Left lung (tissue), 14 donors: ENCODE measurements at places on chromosomes 12 and 14.
A peak's percentile ranks its signal among the peaks of the same experiment; 100 is the strongest.

- H3K36me3 ChIP-seq: peaks cover 68% of the 10 kb centered on the region
- H3K4me3 ChIP-seq: no peak overlapping the region
- no peak overlapping the region for H3K27ac ChIP-seq
Observed at GRCh38 chr14:75032939-75033338, 18.3 kb downstream of the MLH3 start.

GRCh38 chr14:88202286-88202685 is 120.8 kb downstream of the KCNK10 start:
- H3K27me3 ChIP-seq: peaks cover 16% of the 10 kb centered on the region
- H3K4me1 ChIP-seq: no peaks in the 10 kb centered on the region
- no peaks in the 10 kb centered on the region for H3K36me3 ChIP-seq
- DNase-seq: no peak
- no peak overlapping the region for H3K4me3 ChIP-seq

DNA sequence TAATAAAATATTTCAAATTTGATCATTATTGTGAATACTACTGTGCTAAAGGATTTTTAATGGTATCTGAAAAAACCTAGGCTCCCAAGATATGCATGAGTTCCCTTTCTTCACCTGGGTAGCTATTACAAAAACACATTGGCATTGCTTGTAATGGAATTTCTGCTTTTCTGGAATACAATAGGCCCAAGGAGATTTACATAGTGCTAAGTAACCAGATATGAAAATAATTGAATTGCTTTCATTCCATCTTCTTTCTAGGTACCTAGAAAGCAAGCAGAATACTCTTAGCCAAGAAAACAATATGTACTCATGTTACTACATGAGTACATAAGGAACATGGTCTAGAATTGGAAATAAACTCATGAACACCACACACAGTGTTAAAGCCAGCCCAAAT is 291.9 kb downstream of the KCNC2 start:
- no peak for DNase-seq
- no peaks in the 10 kb centered on the region for H3K4me1 ChIP-seq
- no peaks in the 10 kb centered on the region for H3K36me3 ChIP-seq

DNA sequence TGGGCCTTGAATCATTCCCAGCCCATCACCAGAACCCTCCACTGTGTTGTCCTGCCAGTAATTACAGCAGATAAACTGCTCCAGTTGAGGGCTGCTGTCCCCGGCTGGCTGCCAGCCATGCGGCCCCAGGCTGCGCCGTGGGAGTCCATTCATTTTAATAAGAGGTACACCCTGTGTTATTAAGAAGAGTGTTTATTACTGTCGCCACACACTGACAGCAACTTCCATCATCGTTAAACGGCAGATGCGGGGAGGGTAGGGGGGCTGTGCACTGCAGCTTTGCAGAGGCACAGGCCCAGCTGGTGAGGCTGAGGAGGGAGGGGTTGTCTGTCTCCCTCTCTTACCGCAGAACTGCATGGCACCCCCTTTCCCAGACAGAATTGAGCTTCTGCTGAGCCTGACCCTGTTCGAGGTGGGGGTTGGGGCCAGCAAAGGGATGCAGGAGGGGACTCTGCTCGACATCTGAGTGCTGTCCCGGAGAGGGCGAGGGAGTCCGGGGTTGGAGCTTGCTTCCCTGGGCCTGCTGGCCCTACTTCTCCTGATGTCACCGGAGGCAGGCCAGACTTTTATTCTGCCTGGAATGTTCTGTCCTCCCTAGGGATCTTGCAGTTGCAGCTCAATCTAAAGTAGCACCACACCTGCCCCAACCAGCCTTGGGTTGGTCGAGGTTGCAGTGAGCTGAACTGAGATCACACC is 33.8 kb upstream of the GPATCH2L start:
- no peak overlapping the region for H3K4me3 ChIP-seq
- H3K27me3 ChIP-seq: no peaks in the 10 kb centered on the region
- H3K36me3 ChIP-seq: no peaks in the 10 kb centered on the region
- no peaks in the 10 kb centered on the region for H3K4me1 ChIP-seq
- H3K27ac ChIP-seq: no peak overlapping the region

- DNase-seq: no peak
- H3K36me3 ChIP-seq: no peaks in the 10 kb centered on the region
- H3K27me3 ChIP-seq: no peaks in the 10 kb centered on the region
- H3K4me3 ChIP-seq: no peak overlapping the region
Observed at GRCh38 chr12:101527682-101528081, 52.5 kb downstream of the SPIC start.

- H3K4me1 ChIP-seq: no peaks in the 10 kb centered on the region
- no peaks in the 10 kb centered on the region for H3K27me3 ChIP-seq
- DNase-seq: no peak
- H3K27ac ChIP-seq: no peak overlapping the region
Observed at GRCh38 chr14:102691763-102692162, 85.5 kb upstream of the TRAF3 start.

- H3K4me3 ChIP-seq: no peak overlapping the region
- H3K27ac ChIP-seq: peak overlapping the region; percentile 37
- H3K27me3 ChIP-seq: no peaks in the 10 kb centered on the region
- H3K36me3 ChIP-seq: no peaks in the 10 kb centered on the region
Observed at GRCh38 chr12:116123451-116124258, 153.8 kb downstream of the MED13L start.

DNA sequence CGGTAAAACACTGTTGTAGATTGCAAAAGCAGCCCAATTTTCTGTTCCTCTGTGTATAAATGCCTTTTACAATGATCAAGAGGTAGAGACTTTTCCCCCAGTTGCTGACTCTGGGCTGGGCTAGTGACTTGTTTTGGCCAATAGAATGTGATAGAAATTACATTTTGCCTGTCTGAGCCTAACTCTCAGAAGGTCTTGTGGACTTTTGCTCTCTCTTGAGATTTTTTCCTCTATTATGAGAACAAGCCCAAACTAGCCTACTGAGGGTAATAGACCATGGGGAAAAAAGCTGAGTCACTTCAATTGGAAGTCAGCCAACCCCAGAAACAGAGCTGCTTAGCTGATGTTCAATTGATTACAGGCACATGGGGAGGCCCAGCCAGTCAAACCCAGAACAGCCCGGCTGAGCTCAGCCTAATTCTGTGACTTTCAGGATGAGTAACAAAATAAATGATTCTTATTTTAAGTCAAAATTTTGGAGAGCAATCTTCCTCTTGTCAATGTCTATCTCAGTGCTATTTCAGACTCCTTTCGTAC is 61.4 kb downstream of the MYF5 start:
- H3K4me3 ChIP-seq: no peak overlapping the region
- H3K4me1 ChIP-seq: no peaks in the 10 kb centered on the region
- H3K27ac ChIP-seq: peak overlapping the region; percentile 48
- no peaks in the 10 kb centered on the region for H3K36me3 ChIP-seq
- DNase-seq: peak; percentile 53

GRCh38 chr12:110079477-110080400 is 31.4 kb upstream of the C12orf76 start:
- H3K27me3 ChIP-seq: no peaks in the 10 kb centered on the region
- no peaks in the 10 kb centered on the region for H3K36me3 ChIP-seq
- H3K27ac ChIP-seq: peak overlapping the region; percentile 57

- no peak for DNase-seq
- H3K4me3 ChIP-seq: no peak overlapping the region
- H3K4me1 ChIP-seq: peaks cover 17% of the 10 kb centered on the region
- H3K36me3 ChIP-seq: no peaks in the 10 kb centered on the region
- H3K27me3 ChIP-seq: no peaks in the 10 kb centered on the region
- no peak overlapping the region for H3K27ac ChIP-seq
Observed at GRCh38 chr12:40168001-40168400, 56.8 kb upstream of the LRRK2 start.

DNA sequence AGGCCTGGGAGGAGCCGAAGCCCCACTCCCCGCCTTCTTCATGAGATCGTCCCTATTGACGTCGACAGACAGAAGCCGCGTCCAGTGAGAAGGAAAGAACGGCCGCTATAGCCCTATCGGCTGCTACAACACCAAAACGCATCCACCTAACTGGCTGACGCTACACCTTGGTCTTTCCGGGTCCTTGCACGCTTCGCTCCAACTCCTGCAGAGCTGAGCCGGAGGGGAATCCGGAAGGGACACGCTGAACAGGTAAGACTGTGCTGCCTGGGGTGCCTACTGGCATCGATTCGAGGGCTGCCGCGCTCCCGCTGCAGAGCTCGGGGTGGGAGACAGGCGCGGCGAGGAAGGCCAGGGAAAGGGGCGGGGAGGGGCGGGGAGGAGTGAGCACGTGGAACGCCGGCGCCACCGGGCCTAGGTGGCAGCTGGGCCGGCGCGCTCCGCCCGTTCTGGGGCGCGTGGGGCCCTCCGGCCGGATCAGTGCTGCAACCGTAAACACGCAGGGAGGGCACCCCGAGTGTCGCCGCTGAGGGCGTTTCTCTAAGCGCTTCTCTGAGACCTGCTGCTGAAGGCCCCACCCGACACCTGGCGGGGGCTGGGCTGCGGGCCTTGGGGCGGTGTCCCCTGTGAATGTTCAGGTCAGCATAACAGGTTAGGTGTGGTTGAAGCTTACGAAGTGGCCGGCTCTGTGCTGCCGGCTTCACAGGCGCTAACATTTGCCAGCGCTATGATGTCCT is at the start of gene DCAF4:
TSS of gene DCAF4 (plus strand) at position 173 of the 737 bp plus-strand sequence. CDS start 11,515 bp downstream, outside the sequence.
- DNase-seq: peak; percentile 98
- peaks cover 18% of the 10 kb centered on the region for H3K4me1 ChIP-seq
- H3K27ac ChIP-seq: peak within 1 kb of the TSS; percentile 73

DNA sequence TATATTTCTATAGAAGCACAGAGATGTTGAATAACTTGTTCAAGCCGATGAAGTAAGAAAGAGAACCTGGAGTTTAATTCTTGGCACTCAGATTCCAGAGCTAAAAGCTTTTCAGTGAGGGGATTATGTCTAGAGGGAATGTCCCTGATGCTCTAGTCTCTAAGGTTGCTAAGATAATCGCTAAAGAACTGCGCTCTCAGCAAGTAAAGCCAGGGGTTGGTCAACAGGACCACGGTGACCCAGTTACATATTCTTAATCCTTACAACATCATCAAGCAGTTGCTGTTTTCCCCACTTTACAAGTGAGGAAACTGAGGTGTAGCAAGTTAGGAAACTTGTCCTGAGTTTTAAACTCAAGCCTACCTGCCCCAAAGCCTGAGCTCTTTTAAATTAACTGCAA is 110.8 kb downstream of the DAD1 start:
- H3K27me3 ChIP-seq: no peaks in the 10 kb centered on the region
- no peak for DNase-seq
- no peaks in the 10 kb centered on the region for H3K36me3 ChIP-seq
- no peak overlapping the region for H3K4me3 ChIP-seq
- no peak overlapping the region for H3K27ac ChIP-seq
- no peaks in the 10 kb centered on the region for H3K4me1 ChIP-seq

- DNase-seq: no peak
- no peak overlapping the region for H3K4me3 ChIP-seq
- H3K4me1 ChIP-seq: no peaks in the 10 kb centered on the region
- no peaks in the 10 kb centered on the region for H3K27me3 ChIP-seq
Observed at GRCh38 chr14:53599221-53599945, 357.2 kb downstream of the BMP4 start.

DNA sequence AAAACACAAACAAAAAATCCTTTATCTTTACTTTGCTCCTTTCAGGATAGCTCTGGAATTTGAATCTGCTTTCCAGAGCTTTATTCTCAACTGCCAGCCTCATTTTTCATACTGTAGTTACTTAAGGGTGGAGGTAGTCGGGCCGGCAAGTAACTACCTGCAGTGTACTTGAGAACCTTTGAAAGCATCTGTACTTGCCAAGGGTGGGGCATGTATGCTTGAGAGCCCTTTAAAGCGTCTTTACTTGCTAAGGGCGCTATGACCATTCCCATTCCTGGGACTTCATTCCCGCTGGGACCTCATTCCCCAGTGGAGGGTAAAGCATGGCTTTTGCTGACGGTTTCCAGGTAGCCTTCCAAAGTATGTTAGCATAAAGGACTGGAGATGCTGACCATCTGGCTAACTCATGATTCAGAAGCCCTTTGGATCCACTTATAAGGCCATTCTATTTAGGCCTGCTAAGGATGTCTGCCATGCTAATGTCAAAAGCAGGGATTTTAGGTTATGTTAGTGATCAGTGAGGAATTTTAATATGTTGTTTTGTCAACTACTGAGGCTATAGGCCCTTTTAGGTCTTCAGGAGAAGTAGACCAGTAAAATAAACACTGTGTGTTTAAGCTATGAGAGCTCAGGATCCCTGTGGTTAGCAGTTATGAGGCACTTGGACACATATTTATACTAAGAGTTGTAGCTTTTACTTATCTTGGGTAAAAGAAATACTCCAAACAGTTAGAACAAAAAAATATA is 74.9 kb downstream of the CRADD start:
- no peak overlapping the region for H3K4me3 ChIP-seq
- H3K4me1 ChIP-seq: no peaks in the 10 kb centered on the region
- peak overlapping the region; percentile 55 for H3K27ac ChIP-seq
- no peak for DNase-seq
- no peaks in the 10 kb centered on the region for H3K36me3 ChIP-seq
- no peaks in the 10 kb centered on the region for H3K27me3 ChIP-seq

GRCh38 chr14:76486251-76486743 is 110.4 kb downstream of the ESRRB start:
- no peak overlapping the region for H3K27ac ChIP-seq
- no peaks in the 10 kb centered on the region for H3K36me3 ChIP-seq
- DNase-seq: no peak
- no peaks in the 10 kb centered on the region for H3K4me1 ChIP-seq
- H3K4me3 ChIP-seq: no peak overlapping the region

DNA sequence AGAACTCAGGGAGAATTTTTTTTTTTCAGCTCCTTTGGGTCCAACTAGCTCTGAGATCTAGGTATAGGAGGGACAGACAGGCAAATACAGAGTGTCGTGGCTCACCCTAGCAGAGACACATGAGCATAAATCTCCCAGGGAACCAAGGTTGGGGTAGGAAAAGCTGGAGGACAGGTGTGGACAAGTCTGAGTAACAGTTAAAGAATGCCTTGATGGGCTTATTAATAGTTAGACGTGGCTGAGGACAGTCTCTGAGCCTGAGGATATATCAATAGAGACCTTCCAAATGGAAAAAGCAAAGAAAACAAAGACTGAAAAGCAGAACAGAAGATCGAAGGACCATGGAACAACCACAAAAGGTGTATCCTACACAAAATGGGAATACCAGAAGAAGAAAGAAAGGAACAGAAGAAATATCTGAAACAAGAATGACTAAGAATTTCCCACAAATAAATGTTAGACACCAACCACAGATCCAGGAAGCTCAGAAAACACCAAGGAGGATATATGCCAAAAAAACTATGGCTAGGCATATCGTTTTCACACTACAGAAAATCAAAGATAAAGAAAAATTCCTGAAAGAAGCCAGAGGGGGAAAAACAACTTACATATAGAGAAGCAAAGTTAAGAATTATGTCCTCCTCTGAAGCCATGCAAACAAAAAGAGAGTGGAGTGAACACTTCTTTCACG is 80.9 kb downstream of the PTPRB start:
- H3K36me3 ChIP-seq: no peaks in the 10 kb centered on the region

- peaks cover 45% of the 10 kb centered on the region for H3K36me3 ChIP-seq
- no peak overlapping the region for H3K27ac ChIP-seq
- peak; percentile 38 for DNase-seq
- no peak overlapping the region for H3K4me3 ChIP-seq
- no peaks in the 10 kb centered on the region for H3K4me1 ChIP-seq
Observed at GRCh38 chr12:121026274-121027045, 10.2 kb upstream of the C12orf43 start.

- H3K27me3 ChIP-seq: no peaks in the 10 kb centered on the region
- no peaks in the 10 kb centered on the region for H3K4me1 ChIP-seq
- H3K4me3 ChIP-seq: no peak overlapping the region
- H3K27ac ChIP-seq: no peak overlapping the region
- H3K36me3 ChIP-seq: no peaks in the 10 kb centered on the region
- DNase-seq: no peak
Observed at GRCh38 chr12:119980242-119980641, 8.8 kb upstream of the BICDL1 start.
